ENCODE measurements at places on chromosomes 1 and 21.

- no peak for DNase-seq
Observed at GRCh38 chr1:55047611-55048010, 8.3 kb downstream of the PCSK9 start.

DNA sequence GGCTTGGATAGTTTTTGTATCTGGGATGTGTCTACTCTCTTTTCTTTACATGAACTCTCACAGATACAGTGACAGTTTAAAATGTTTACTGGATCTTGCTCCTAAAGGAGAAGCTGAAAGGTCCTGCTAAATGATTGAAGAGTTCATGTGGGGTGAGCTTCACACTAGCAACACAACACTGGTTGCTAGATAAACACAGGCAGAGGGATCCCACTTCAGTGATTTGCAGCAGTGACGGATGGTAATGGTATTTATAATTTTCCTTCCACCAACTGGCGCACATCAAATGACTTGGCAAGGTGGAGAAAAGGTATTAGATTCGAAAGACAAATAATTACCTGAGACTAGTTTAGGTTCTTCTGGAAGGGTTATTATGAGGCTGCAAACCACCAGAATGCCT, 270.2 kb downstream of the TBX15 start:
- DNase-seq, result no peak

DNA sequence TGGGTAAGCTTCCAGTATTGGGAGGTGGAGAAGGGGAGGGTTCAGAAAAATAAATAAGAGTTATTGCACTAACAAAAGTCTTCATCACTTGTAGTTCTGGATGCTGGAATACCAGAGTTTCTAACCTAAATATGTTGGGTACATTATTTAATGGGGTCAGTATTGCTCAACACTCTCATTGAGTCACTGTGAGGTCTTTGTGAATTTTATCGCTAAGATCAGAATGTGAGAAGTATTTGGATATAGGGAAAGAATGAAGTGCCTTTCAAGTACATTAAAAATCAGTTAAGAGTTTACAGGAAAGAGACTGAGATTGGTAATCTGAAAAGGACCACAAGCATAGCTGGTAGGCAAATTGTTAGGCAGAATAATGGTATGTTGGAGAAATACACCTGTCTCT, 8.8 kb downstream of the SNRPE start:
- DNase-seq, result no peak

DNA sequence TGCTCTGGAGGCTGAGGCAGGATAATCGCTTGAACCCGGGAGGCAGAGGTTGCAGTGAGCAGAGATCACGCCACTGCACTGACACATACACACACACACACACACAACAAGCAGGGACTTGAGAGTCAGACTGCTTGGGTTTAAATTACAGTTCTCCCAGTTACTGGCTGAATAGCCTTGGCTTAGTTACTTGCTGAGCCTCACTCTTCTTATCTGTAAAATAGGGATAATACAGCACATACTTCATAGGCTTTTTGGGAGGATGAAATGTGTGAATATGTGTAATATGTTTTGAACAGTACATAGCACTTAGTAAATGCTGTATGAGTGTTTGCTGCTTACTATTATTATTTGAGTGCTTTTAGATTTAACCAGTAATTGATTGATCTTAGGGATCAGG, 23.8 kb downstream of the CDC42 start:
- no peak for DNase-seq

- no peak for DNase-seq
Observed at GRCh38 chr1:24963099-24963872, 33.2 kb upstream of the RUNX3 start.

GRCh38 chr21:14678973-14679574, 133.0 kb upstream of the SAMSN1 start:
- no peak for DNase-seq

DNA sequence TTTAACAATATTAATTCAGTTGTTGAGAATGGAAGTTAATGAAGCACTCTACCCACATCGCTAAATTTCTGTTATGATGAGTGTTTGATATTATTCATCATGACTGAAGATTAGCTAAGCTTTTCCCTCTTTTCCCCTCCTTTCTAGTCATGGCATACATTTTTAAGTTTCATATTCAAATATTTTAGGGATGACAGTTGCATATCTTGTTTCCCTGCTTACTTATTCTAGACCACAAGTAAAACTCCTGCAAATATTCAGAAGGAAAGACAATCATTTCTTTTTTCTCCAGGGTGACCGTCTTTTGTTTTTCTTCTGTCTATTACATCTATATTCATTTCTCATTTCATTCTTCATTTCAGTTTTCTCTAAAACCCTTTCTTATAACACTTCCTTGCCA, 906.0 kb downstream of the ADGRL2 start:
- DNase-seq, result peak; percentile 26

GRCh38 chr1:3531928-3532327, 77.5 kb downstream of the ARHGEF16 start:
- DNase-seq, result no peak

DNA sequence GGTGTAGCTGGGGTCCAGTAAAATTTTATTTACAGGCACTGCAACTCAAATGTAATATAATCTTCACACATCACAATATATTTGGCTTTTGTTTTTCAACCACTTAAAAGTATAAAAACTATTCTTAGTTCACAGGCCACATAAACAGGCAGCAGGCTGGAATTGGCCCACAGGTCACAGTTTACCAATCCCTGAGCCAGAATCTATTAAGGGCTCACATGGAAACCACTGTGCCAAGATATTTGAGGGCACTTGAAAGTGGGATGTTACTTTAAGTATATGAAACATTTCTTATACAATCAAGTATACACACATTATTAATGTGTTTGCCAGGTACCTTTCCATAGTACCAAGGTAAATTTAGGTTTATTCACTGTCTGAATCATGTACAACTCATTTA, 71.9 kb upstream of the PRDX6 start:
- no peak for DNase-seq

DNA sequence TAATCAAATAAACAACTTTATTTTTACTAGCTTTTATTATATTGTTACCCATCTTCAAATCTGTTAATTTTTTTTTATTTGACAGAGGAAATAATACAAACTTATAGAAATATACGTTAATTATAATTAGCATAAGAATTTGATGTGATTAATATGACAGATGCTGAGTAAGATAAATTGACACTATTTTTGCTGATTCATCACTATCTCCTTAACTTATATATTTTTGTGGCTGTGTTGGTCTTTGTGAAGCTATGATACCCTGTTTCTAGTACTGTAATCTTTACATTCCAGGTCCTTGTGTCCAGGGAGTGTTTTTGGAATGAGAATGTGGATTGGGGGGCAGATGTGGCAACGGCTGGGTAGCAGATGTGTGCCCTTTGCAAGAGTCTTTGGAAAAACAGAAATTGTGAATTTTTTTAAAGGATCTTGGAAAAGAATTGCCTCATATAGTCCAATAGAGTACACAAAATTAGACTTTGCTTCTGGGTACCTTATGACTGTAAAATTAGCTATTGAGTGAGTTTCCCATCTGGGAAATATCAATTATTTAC, 102.6 kb downstream of the KCNK2 start:
- DNase-seq, result no peak

GRCh38 chr1:245416781-245417180, 262.0 kb downstream of the KIF26B start:
- no peak for DNase-seq

GRCh38 chr1:186819126-186819525, 9.6 kb upstream of the PLA2G4A start:
- no peak for DNase-seq

DNA sequence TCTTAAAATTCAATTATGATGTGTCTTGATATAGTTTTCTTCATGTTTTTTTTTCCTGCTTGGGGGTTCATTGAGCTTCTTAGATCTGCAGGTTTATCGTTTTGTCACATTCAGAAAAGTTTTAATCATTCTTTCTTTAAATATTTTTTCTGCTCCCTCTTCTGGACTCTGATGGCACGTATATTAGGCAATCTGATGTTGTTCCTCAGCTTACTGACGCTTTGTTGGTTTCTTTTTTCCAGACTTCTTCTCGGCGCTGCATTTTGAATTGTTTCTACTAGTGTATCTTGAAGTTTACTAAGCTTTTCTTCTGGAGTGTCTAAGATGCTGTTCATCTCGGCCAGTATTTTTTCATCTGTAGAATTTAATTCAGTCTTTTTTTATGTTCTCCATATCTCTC, 44.8 kb upstream of the FMOD start:
- no peak for DNase-seq

GRCh38 chr1:11600836-11601235, 53.4 kb downstream of the FBXO2 start:
- DNase-seq, result no peak

DNA sequence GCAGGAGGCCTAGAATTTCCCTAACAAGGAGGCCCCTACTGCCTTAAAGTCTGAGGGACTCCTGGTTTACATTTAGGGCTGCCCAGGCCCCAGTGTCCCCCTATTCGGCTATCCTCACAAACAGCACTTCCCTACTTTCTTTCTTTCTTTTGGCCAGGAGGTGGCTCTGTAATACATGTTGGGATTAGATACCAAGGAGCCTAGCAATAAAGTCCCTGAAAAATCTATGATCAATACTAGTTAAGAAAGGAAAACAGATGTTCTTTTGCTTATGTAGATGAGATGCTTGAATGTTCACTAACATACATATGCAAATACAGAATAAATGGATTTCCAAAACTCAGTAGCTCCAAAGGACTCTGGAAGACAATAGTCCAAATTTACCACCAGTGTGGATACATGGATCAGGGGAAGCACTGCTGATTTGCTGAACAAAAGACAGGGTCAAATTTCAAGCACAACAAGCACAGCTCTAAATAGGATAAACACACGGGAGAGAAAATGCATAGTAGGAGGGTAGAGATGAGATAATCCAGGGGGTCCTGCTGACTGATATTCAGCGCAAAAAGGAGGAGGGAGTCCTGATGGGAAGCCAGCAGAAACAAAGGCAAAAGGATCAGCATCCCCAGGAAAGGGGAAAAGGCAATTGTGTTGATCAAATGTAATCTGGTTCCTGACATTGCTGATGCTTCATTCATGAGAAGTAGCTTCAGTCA, 240.0 kb downstream of the NUF2 start:
- DNase-seq, result no peak

- no peak for DNase-seq
Observed at GRCh38 chr1:113191579-113192076, 118.6 kb downstream of the LRIG2 start.

- no peak for DNase-seq
Observed at GRCh38 chr1:95180371-95180770, 53.6 kb upstream of the RWDD3 start.

GRCh38 chr21:15441060-15441493, 288.7 kb upstream of the USP25 start:
- no peak for DNase-seq

GRCh38 chr1:241485145-241485544, 34.4 kb downstream of the FH start:
- DNase-seq, result no peak

- no peak for DNase-seq
Observed at GRCh38 chr1:10726355-10726754, 70.1 kb downstream of the CASZ1 start.

- DNase-seq, result no peak
Observed at GRCh38 chr1:232522189-232522588, 107.7 kb downstream of the SIPA1L2 start.

DNA sequence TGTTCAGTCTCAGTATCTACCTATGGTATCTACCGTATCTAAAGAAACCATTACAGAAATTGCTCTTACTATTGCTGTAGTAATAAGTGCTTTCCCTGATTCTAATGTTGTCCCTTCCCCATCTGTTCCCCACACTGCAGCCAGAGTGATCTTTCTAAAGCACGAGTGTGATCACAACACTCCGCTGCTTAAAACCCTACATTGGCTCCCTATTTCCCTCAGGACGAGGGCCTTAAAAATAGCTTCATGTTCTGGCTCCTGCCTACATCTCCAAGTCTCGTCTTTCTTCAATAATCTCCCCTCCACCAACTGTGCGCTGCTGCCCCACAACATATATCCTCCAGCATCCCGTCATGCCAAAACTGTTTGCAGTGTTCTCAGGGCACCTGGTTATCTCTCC, 150.6 kb downstream of the SDCCAG8 start:
- DNase-seq, result no peak

- DNase-seq, result no peak
Observed at GRCh38 chr1:55067022-55067778, 27.9 kb downstream of the PCSK9 start.

GRCh38 chr1:160942926-160943325, 11.7 kb downstream of the ITLN2 start:
- no peak for DNase-seq

DNA sequence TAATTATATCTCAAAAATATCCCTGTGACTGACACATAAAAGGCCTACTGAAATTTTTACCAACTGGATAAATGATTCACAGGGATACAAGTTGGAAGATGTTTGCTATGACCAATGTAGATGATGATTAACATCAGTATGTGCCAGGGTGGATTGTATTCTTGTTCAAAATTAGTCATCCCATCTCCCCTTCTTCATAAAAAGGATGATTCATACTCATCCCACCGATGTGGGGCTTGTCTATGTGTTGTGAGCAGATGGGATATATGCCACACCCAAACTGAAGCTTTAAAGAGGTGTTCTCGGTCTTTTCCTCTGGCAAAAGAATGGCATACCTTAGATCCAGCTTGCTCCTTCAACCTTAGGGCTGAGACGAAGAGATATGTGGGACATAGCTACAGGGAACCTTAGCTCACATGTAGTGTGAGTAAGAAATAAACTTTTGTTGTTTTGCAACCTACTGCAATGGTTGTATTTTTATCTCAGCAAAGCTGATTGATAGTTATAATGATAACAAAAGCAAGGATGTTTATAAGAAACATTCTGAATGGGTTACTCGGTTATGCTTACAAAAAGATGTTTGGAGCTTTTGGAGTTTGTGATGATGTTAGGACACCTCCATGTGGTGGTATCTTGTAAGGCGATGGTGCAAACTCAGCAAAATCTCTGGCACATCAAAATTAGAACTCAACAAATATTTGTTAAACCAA, 29.4 kb downstream of the SPATA17 start:
- DNase-seq, result peak; percentile 29
